Left lung (tissue), 14 donors: ENCODE measurements at places on chromosomes 6 and 20. TPM values are rescaled to one million over a fixed set of nuclear protein-coding genes. Genes with fewer than 3 reads are reported as not detected.

DNA sequence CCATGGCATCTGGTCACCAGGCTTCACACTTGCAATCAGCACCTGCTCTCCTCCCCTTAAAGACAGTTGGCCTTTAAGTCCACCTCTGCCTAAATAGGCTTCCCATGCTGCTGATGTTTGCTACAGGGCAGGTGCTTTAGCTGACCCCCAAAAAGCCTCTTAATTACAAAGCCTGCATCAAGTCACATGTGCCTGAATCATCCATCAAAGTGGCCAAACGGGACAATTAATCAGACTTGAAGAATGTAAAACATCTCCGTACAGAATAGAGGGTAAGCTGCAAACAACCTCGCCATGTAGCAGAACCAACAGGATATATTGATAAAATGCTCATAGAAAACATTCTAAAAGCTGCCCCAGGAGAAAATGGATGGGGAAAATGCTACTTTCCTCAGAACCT is 7.4 kb downstream of the LY86 start:
- H3K27ac ChIP-seq: no peak overlapping the region
- H3K27me3 ChIP-seq: no peaks in the 10 kb centered on the region
- DNase-seq: no peak
- H3K4me1 ChIP-seq: no peaks in the 10 kb centered on the region
- H3K4me3 ChIP-seq: no peak overlapping the region

GRCh38 chr20:13858439-13858838 is 73.6 kb downstream of the NDUFAF5 start:
- no peaks in the 10 kb centered on the region for H3K27me3 ChIP-seq
- H3K4me3 ChIP-seq: no peak overlapping the region
- H3K27ac ChIP-seq: no peak overlapping the region
- DNase-seq: no peak

The PACRG gene
- 2.7 TPM for total RNA-seq

The CNKSR3 gene
- 10.5 TPM for total RNA-seq

The ASIP gene
- total RNA-seq: not detected

The APCDD1L gene
- total RNA-seq: 0.13 TPM
